ENCODE measurements at places on chromosomes 6 and 20.
A peak's percentile ranks its signal among the peaks of the same experiment; 100 is the strongest.

DNA sequence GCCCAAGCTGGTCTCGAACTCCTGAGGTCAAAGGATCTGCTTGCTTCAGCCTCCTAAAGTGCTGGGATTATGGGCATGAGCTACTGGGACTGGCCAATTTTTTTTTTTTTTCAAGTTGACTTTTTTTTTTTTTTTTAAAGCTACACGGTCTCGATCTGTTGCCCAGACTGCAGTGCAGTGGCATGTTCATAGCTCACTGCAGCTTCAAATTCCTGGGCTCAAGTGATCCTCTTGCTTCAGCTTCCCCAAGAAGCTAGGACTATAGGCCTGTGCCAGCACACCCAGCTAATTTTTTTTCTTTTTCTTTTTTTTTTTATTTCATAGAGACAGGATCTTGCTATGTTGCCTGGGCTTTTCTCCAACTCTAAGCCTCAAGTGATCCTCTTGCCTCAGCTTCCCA, 59.5 kb downstream of the NCOA3 start:
- peak; percentile 52 for DNase-seq

GRCh38 chr6:11538052-11538818, 686 bp downstream of the TMEM170B start:
- DNase-seq: no peak

GRCh38 chr6:87139236-87139635, 16.1 kb upstream of the ZNF292 start:
- peak; percentile 60 for DNase-seq

GRCh38 chr20:11302436-11302835, 615.3 kb upstream of the BTBD3 start:
- no peak for DNase-seq

DNA sequence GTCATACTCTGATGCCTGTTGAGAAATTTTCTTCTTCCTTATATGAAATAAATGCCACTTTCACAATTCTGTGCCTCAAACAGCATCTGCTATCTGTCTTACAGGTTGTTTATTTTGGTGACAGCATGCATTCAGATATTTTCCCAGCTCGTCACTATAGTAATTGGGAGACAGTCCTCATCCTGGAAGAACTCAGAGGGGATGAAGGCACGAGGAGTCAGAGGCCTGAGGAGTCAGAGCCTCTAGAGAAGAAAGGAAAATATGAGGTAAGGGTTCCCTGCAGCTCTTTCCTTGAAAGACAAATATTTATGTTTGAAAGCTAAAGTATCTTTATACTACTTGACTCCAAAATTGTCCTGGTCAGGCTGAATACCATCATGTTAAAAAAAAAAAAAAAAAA, 15.8 kb downstream of the TSPYL4 start:
- no peak for DNase-seq

- peak; percentile 96 for DNase-seq
These were observed 22.3 kb downstream of the ELOVL5 start for GRCh38 chr6:53326372-53327016.

GRCh38 chr6:7513529-7513928, 27.9 kb upstream of the DSP start:
- DNase-seq: no peak

GRCh38 chr6:13474360-13474759, 13.0 kb downstream of the GFOD1 start:
- DNase-seq: peak; percentile 75

DNA sequence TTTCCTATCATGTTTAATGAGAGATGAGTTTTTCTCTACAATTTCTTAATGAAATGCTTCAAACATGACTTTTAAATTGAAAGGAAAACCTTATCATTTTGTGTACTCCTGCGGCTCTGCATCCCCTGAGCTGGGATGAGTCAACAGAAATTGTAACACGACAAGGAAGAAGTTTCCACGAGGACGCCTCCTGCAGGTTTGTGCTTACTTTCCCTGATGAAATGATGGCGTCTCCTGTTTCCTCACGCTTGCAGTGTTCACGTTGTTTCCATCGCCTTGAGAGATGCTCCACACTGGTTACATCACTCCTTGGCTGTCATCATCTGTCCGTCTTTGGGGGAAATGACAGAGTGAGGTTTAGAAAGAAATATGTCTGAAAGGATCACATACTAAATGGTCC, 233.7 kb upstream of the ZFP64 start:
- no peak for DNase-seq

DNA sequence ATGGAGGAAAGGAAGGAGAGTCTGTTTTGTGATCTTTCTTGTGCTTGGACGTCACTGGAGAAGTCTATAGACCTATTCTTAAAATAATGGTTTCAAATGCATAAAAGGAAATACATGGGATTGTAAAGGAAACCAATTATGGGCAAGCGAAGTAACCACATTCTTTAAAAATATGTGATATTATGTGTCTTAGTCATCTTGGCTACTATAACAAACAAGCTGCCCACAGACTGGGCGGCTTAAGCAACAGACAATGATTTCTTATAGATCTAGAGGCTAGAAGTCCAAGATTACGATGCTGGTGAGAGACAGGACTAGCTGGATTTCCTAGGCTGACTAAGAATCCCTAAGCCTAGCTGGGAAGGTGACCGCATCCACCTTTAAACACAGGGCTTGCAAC, 49.4 kb upstream of the CD83 start:
- DNase-seq: no peak

DNA sequence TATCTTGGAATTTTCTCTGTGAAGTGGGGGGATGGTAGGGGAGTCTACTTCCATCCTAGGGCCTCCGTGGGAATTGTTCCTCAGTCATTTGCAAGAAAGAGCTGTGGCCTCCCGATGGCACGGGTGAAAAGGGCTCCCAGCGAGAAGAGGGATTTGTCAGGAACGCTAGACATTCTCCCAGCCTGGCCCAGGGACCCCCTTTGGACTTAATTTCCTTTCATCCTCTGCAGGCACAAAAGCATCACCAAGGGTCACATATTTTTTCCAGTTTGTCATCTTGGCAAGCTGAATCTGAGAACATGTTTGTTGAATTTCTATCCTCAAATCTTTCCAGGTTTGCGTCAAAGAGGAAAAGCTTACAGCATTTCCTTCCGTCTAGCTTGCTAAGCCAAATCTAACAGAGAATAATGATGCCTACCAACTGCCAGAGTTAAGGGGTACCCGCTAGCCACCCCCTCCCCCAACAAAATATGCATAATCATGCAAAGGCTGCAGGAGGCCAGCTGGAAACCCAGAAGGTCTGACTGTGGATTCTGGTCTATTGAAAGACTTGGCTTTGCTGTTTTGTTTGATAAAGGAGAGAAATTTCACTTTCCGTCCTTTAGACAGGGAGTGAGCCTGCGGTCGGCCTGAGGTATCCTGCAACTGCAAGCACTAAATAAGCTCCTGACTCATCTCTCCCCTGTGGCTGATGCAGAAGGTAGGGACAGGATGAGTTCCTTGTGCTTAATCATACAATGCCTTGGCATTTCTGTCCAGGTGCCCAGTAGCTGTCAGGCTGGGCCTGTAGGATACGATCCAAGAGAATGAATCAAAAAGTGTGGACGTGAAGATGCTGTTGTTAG, 23.1 kb downstream of the PSMG4 start:
- DNase-seq: no peak
